ENCODE measurements at places on chromosomes 12 and 14.

DNA sequence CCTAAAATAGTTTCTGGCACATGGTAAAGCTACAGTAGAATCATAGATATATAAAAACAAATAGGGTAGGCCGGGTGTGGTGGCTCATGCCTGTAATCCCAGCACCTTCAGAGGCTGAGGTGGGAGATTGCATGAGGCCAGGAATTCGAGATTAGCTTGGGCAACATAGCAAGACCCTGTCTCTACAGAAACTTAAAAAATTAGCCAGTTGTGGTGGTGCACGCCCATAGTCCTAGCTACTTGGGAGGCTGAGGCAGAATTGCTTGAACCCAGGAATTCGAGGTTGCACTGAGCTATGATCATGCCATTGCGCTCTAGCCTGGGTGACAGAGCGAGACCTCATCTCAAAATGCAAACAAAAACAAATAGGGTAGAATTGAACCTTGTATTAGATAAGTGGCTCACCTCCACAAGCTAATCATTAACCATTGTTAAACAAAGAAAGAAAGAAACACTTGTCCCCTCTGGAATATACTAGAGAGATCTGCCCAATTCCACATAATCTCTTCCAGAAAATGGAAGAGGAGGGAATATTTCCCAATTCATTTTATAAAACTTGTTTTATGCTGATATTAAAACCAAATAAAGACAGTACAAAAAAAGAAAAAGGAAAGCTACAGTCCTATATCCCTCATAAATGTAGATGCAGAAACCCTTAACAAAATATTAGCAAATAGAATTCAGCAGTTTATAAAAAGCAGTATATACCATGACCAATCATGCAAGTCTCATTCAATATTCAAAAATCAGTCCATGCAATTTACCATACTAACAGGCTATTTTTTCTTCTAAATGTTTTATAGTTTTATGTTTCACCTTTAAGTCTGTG lies 22.7 kb upstream of the DHRS2 start:
- DNase-seq: no peak

DNA sequence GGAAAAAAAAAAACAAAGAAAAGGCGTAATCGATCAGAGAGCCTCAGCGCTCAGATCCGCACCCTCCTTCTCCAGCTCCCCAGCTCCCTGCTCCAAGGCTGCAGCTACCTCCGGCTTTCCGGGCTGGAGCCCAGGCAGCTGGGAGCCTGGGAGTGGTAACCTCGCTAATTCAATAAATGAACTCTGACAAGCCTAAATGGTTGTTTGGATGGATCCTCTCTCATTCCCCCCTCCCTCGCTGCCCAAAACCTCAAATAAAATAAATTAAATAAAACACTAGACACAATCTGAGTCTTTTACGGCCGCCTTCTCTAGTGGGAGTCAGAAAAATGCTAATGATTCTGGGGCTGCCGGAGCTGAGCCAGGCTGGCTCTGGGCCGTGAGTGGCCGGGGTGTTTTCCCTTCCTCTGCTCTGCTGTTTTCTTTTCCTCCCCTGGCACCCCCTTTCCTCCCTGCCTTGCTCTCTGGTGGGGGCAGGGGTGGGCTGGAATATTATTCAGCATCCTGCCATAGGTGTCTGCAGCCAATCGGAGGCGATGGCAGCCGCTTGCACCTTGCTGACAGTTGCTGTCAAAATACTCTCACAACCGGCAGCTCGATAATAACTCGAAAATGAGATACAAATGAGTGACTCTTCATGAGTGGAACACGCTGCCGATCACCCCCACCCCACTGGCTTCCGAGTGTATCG lies 76.1 kb downstream of the RBM19 start:
- DNase-seq: no peak

DNA sequence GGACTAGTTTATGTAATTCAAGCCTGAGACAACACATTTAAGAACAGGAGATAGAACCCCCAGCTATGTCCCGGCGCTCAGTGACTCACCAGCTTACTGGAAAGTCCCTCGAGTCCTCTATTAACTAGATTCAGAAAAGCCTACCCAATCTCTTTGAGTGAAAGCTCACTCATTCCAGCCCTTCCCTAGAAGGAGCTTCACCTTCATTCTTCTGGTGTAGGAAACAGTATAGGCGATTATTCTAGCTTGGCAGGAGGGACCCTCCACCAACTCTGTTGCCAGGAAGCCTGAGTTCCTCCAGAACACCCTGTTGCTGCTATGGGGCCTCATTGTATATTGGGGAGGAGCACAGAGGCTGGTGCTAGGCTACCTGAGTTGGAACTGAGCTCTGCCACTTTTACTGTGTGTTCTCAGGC lies 57.2 kb upstream of the AEBP2 start:
- DNase-seq: peak; percentile 62

GRCh38 chr12:6834873-6835272 lies 5.9 kb upstream of the GNB3 start:
- no peak for DNase-seq

- DNase-seq: peak; percentile 6
These were observed 22.5 kb upstream of the C14orf180 start for GRCh38 chr14:104557086-104557485.

Data from T-helper 2 cell (primary cell).